ENCODE measurements at places on chromosomes 4 and X.

- DNase-seq = no peak
These were observed 3.9 kb upstream of the MFAP3L start for GRCh38 chr4:170030121-170030520.

GRCh38 chr4:45745741-45746140 lies 378.1 kb downstream of the GABRG1 start:
- no peak for DNase-seq

GRCh38 chrX:63283348-63283747 lies 67.8 kb downstream of the SPIN4 start:
- no peak for DNase-seq

GRCh38 chr4:76955182-76955581 lies 5.6 kb downstream of the SEPTIN11 start:
- DNase-seq = no peak

- no peak for DNase-seq
These were observed 49.0 kb upstream of the CLNK start for GRCh38 chr4:10733481-10734062.

DNA sequence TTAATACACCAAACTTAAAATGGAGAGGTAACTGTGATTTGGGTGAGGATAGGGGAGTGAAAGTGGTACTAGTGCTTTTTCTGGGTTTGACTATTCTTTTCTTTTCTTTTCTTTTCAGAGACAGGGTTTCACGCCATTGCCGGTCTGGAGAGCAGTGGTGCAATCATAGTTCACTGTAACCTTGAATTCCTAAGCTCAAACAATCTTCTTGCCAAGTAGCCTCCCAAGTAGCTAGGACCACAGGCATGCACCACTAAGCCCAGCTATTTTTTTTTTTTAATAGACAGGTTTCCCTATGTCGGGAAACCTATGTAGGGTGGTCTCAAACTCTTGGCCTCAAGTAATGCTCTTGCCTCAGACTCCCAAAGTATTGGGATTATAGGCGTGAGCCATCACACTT lies 3.0 kb upstream of the ARMCX4 start:
- DNase-seq = no peak

DNA sequence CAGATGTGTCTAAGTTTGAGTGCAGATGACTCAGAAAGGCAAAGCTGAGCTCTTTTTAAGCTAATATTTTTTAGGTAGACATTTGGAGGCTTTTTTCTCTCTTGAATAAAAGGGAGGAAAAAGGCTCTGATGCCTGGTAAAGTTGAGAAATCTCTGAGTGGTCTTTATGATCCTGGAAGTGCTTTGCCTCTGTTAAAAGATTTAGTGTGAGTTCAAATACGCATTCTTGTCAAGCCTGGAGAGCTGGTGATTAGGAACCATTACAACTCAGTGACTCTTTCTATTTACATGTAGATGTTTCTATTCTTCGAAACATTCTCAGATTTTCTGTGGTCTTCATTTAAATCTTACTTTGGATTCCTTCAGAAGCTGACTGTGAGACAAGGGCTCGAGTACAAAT lies 143.4 kb upstream of the MED14 start:
- no peak for DNase-seq

GRCh38 chr4:140152013-140152703 lies 1.8 kb downstream of the MAML3 start:
- peak; percentile 85 for DNase-seq
